Activated CD8-positive, alpha-beta memory T cell treated with anti-CD3 and anti-CD28 coated beads, Interleukin-2, amount 10 ng/mL, durations not matched to agents 7 days and 5 days (primary cell): ENCODE measurements at places on chromosomes 1 and 21.

- no peaks in the 10 kb centered on the region for H3K36me3 ChIP-seq
- H3K27ac ChIP-seq = no peak overlapping the region
- H3K4me1 ChIP-seq = no peaks in the 10 kb centered on the region
Measured at GRCh38 chr1:205690122-205690756, 9.9 kb upstream of the SLC45A3 start.

GRCh38 chr1:234970401-234970730 lies 158.3 kb downstream of the TOMM20 start:
- H3K4me1 ChIP-seq = peaks cover 59% of the 10 kb centered on the region
- H3K27ac ChIP-seq = peak overlapping the region; percentile 76
- peaks cover 3% of the 10 kb centered on the region for H3K36me3 ChIP-seq
- H3K4me3 ChIP-seq = no peak overlapping the region

DNA sequence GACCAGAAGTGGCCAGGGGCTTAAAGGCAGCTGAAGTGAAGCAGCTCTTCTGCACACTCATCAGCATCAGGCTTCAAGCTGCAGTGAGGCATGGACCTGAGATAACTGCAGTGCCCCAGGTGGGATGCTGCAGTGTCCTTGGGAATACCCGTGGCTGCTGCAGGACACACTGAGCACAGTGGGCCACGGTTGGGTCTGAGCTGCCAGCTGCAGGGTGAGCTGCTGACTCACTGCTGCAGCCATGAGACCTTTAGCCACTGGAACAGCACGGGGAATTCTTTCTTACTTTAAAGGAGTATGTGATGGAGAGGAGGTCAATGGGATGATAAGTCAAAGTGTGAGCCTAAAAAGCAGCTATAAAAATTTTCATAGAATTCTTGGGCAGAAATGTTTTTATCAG lies 102.1 kb downstream of the XCL2 start:
- no peak for DNase-seq
- H3K4me3 ChIP-seq = no peak overlapping the region
- no peak overlapping the region for H3K27ac ChIP-seq
- H3K27me3 ChIP-seq = no peaks in the 10 kb centered on the region

DNA sequence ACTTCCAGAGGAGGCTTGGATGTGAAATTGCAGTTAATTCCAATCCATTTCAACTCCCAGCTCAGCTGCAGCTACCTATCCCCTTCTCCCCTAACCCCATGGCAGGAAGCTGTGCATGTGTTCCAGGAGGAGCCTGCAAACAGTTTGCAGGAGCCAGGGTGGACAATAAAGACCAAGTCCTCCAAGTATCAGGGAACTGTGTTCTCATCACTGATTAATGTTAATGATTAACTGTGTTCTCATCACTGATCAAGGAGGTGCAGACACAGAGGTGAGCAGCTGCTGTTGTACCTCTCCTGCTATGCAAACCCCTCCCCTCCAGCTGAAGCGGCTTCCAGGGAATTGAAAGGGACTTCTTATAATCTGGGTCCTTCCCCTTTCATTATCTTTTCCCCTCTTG lies 19.2 kb downstream of the CLDN19 start:
- no peak overlapping the region for H3K4me3 ChIP-seq
- no peak overlapping the region for H3K27ac ChIP-seq
- peaks cover 23% of the 10 kb centered on the region for H3K36me3 ChIP-seq
- DNase-seq = no peak

- no peak overlapping the region for H3K27ac ChIP-seq
- H3K4me3 ChIP-seq = no peak overlapping the region
- no peaks in the 10 kb centered on the region for H3K4me1 ChIP-seq
- DNase-seq = no peak
- no peaks in the 10 kb centered on the region for H3K36me3 ChIP-seq
Measured at GRCh38 chr1:77064246-77064645, 155.0 kb downstream of the PIGK start.

- no peak overlapping the region for H3K4me3 ChIP-seq
- no peak overlapping the region for H3K27ac ChIP-seq
- no peaks in the 10 kb centered on the region for H3K27me3 ChIP-seq
- no peaks in the 10 kb centered on the region for H3K4me1 ChIP-seq
Measured at GRCh38 chr1:61692155-61692800, 32.7 kb downstream of the TM2D1 start.

DNA sequence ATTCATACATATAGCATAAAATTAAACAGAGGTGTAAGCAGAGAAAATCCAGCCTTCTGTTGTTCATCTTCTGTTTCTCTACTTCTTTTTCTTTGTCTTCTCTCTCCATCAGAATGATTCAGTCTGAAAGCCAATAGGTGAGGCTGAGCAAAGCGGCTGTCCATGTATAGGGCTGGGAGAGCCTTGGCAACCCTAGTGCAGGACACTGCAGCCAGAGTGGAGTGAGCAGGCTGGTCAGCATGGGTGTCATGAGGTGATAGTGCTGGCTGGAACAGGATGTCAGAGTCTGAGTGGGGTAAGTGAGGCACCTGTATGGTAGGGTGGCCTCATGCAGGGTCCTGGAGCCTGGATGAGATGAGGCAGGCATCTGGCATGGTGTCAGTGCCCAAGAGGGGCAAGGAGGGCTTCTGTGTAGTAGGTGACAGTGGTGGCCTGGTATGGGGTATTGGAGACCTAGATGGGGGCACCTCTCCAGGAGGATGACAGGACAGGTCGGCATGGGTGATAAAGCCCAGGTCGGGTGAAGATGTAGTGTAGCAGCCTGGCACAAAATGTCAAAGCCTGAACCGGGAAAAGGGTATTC lies 45.5 kb upstream of the GTF2B start:
- no peaks in the 10 kb centered on the region for H3K27me3 ChIP-seq
- no peak overlapping the region for H3K27ac ChIP-seq
- DNase-seq = no peak
- H3K4me1 ChIP-seq = peaks cover under 1% of the 10 kb centered on the region

DNA sequence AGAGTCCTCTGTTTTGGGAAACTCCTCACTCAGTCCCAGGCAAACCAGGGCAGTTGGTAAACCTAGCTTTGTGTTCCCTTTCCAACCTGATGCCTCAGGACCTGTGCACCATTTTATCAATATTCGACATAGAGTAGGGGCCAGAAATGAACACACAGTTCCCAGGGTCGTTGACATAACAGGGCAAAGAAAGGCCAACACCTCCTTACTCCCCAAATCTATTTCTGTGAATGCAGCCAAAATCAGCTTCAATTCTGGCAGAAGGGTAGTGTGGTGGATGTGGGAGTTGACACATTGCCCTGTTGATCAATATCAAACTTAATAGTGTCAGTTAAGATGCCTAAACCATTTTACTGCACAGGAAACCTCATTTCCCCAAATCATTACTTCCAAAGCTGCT lies 104.6 kb upstream of the SPATA6 start:
- no peak for DNase-seq
- H3K4me3 ChIP-seq = no peak overlapping the region
- peaks cover 2% of the 10 kb centered on the region for H3K4me1 ChIP-seq
- H3K27ac ChIP-seq = no peak overlapping the region
- H3K27me3 ChIP-seq = no peaks in the 10 kb centered on the region

GRCh38 chr1:24875991-24876506 lies 54.0 kb downstream of the RUNX3 start:
- H3K27me3 ChIP-seq = peaks cover 45% of the 10 kb centered on the region
- peak; percentile 29 for DNase-seq
- H3K4me3 ChIP-seq = no peak overlapping the region
- H3K4me1 ChIP-seq = peaks cover 2% of the 10 kb centered on the region
- no peak overlapping the region for H3K27ac ChIP-seq

DNA sequence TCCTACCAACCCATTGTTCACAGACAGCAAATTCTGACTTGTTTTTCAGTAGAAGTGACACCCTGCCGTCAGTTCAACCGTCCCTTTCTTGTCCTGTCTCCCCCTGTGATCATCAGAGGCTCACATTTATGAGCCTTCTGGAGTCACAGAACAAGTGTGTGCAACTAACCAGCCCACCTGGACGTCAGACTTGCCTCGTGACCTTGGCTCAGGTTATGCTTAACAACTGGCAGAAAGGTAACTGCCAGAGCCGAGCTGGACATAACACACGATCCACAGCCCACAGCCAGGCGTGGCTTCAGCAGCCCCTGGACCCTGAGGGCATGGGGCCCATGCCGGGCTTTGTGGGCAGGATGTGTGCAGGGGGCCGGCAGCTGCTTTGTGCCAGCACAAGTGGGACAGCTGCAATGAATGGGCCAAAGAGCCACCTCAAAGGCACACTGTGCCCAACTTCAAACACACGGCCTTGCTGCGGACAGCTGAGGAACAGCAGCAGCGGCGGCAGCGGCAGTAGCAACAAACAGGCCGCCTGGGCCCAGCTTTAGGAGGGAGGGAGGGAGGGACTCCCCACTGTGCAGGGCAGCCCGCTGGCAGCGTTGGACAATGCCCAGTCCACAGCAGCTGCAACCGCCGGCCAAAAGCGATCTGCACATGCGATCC lies 103.9 kb downstream of the ZBTB18 start:
- H3K27ac ChIP-seq = no peak overlapping the region
- no peak overlapping the region for H3K4me3 ChIP-seq
- no peaks in the 10 kb centered on the region for H3K4me1 ChIP-seq
- DNase-seq = no peak
- no peaks in the 10 kb centered on the region for H3K36me3 ChIP-seq

DNA sequence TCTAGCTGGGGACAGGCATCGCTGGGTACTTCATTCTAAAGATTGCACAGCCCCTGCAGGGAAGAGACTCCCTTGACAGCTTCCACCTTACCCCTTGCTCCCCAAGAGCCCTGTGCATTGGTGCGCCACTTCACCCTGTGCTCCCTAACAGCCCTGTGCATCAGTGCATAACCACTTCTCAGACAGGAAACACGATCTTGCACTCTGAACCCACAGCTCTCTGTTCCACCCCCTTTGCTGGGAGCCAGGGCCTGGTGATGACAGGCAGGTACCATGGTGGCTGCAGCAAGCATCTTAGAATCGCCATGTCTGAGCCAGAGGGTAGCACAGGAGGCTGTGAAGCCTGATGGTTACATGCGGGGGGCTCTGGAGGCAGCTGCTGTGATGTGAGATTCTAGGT lies 5.0 kb downstream of the ALPL start:
- no peak overlapping the region for H3K4me3 ChIP-seq
- peaks cover 36% of the 10 kb centered on the region for H3K27me3 ChIP-seq
- H3K4me1 ChIP-seq = peaks cover 3% of the 10 kb centered on the region

- no peak overlapping the region for H3K27ac ChIP-seq
- H3K36me3 ChIP-seq = no peaks in the 10 kb centered on the region
- no peak for DNase-seq
- no peaks in the 10 kb centered on the region for H3K4me1 ChIP-seq
- no peaks in the 10 kb centered on the region for H3K27me3 ChIP-seq
Measured at GRCh38 chr1:177871613-177872307, 98.1 kb downstream of the SEC16B start.

DNA sequence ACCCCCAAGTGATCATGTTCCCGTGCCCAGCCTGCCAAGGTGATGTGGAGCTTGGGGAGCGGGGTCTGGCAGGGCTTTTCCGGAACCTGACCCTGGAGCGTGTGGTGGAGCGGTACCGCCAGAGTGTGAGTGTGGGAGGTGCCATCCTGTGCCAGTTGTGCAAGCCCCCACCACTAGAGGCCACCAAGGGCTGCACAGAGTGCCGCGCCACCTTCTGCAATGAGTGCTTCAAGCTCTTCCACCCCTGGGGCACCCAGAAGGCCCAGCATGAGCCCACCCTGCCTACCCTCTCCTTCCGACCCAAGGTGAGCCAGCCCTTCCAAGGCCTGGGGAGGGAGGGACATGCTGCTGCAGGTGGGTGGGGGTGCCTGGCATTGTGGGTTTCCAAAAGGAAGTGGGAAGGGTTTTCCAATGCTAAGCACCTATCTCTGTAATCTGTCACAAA lies 2.3 kb downstream of the TRIM46 start:
- peaks cover 13% of the 10 kb centered on the region for H3K36me3 ChIP-seq
- peak overlapping the region; percentile 72 for H3K27ac ChIP-seq
- peak; percentile 56 for DNase-seq
- peaks cover 47% of the 10 kb centered on the region for H3K4me1 ChIP-seq
- no peaks in the 10 kb centered on the region for H3K27me3 ChIP-seq
- no peak overlapping the region for H3K4me3 ChIP-seq

- H3K27me3 ChIP-seq = peaks cover 6% of the 10 kb centered on the region
- peaks cover 13% of the 10 kb centered on the region for H3K4me1 ChIP-seq
- H3K4me3 ChIP-seq = no peak overlapping the region
- DNase-seq = no peak
- H3K27ac ChIP-seq = no peak overlapping the region
- peaks cover 2% of the 10 kb centered on the region for H3K36me3 ChIP-seq
Measured at GRCh38 chr1:13661539-13661938, 38.4 kb upstream of the PRDM2 start.

- H3K4me3 ChIP-seq = no peak overlapping the region
- DNase-seq = no peak
- no peaks in the 10 kb centered on the region for H3K27me3 ChIP-seq
- no peaks in the 10 kb centered on the region for H3K36me3 ChIP-seq
Measured at GRCh38 chr1:197388801-197389200, 120.7 kb downstream of the CRB1 start.

- H3K36me3 ChIP-seq = peaks cover 35% of the 10 kb centered on the region
- no peak overlapping the region for H3K4me3 ChIP-seq
- H3K27ac ChIP-seq = no peak overlapping the region
- no peak for DNase-seq
- H3K27me3 ChIP-seq = no peaks in the 10 kb centered on the region
Measured at GRCh38 chr1:243216741-243217140, 38.3 kb downstream of the CEP170 start.

DNA sequence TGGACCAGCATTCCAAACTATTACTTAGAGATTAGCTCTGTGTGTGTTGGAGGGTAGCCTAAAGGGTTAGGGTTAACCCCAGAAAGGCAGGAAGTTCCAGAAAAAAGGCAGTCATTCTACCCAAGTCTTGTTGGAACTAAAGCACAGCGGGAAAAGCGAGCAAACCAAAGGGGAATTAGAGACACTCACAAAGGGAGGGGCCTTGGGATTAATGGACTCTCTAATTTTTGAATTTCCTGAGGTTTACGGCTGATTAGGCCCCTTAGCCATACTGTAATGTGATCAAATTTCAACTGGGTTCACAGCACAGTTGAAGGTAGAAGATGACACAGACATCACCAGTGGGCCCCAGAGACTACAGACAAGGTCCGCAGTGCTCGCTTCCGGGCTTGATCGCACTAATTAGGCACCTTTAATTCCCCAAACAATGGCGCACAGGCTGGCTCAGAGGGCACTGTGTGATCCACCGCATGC lies 28.3 kb downstream of the CAPZB start:
- H3K4me3 ChIP-seq = no peak overlapping the region
- no peak overlapping the region for H3K27ac ChIP-seq
- H3K36me3 ChIP-seq = peaks cover 20% of the 10 kb centered on the region
- peaks cover 63% of the 10 kb centered on the region for H3K4me1 ChIP-seq
- no peak for DNase-seq

- H3K27me3 ChIP-seq = peaks cover 21% of the 10 kb centered on the region
- peaks cover 2% of the 10 kb centered on the region for H3K4me1 ChIP-seq
- no peak overlapping the region for H3K27ac ChIP-seq
- no peaks in the 10 kb centered on the region for H3K36me3 ChIP-seq
- DNase-seq = no peak
Measured at GRCh38 chr1:86151427-86151826, 5.1 kb downstream of the COL24A1 start.

- peak overlapping the region; percentile 46 for H3K4me3 ChIP-seq
- H3K36me3 ChIP-seq = peaks cover 78% of the 10 kb centered on the region
- no peaks in the 10 kb centered on the region for H3K27me3 ChIP-seq
- peaks cover 97% of the 10 kb centered on the region for H3K4me1 ChIP-seq
Measured at GRCh38 chr1:160629286-160630210, 17.3 kb downstream of the SLAMF1 start.

- no peak overlapping the region for H3K27ac ChIP-seq
- H3K4me3 ChIP-seq = no peak overlapping the region
- peaks cover 39% of the 10 kb centered on the region for H3K27me3 ChIP-seq
- no peaks in the 10 kb centered on the region for H3K36me3 ChIP-seq
- no peaks in the 10 kb centered on the region for H3K4me1 ChIP-seq
Measured at GRCh38 chr1:65141394-65141793, 6.6 kb upstream of the AK4 start.

GRCh38 chr1:58971629-58972140 lies 187.8 kb upstream of the JUN start:
- no peak overlapping the region for H3K4me3 ChIP-seq
- no peaks in the 10 kb centered on the region for H3K27me3 ChIP-seq
- H3K36me3 ChIP-seq = no peaks in the 10 kb centered on the region
- peak; percentile 25 for DNase-seq
